ENCODE measurements at places on chromosomes 5 and 9. TPM values are rescaled to one million over a fixed set of nuclear protein-coding genes. Genes with fewer than 3 reads are reported as not detected.

The TAF1L gene
- under 0.01 TPM for total RNA-seq

The ALDH1A1 gene
- total RNA-seq, result 46.2 TPM

The PRR7 gene
- total RNA-seq, result 5.3 TPM

The PAEP gene
- total RNA-seq, result not detected

The TEK gene
- total RNA-seq, result 3.4 TPM

The TSSK1B gene
- total RNA-seq, result 0.13 TPM

The PCAT7 gene
- not detected for total RNA-seq

The ITK gene
- not detected for total RNA-seq

The TRIM36 gene
- 0.53 TPM for total RNA-seq

The TAF11L10 gene
- total RNA-seq, result not detected

The NR5A1 gene
- total RNA-seq, result not detected

The LCN15 gene
- not detected for total RNA-seq

The OMD gene
- 1.1 TPM for total RNA-seq

The CCNJL gene
- total RNA-seq, result 0.68 TPM

The OLFML2A gene
- total RNA-seq, result 0.13 TPM

The RIGI gene
- total RNA-seq, result 8.6 TPM

The THBS4 gene
- total RNA-seq, result 1.3 TPM

The SEC61B gene
- total RNA-seq, result 72.6 TPM

The CDH6 gene
- 44.7 TPM for total RNA-seq

The SLC22A4 gene
- 1.7 TPM for total RNA-seq

The TRIP13 gene
- total RNA-seq, result 26.2 TPM

The FRMD3 gene
- 3.9 TPM for total RNA-seq

The PHF24 gene
- 0.13 TPM for total RNA-seq

The CCIN gene
- 0.50 TPM for total RNA-seq

The CARD9 gene
- total RNA-seq, result 2.6 TPM

The LCN9 gene
- not detected for total RNA-seq
